LHCN-M2 (cell line): ENCODE measurements at places on chromosomes 6 and 20. TPM values are rescaled to one million over a fixed set of nuclear protein-coding genes. Genes with fewer than 3 reads are reported as not detected.
A peak's percentile ranks its signal among the peaks of the same experiment; 100 is the strongest.

AIF1 gene
- total RNA-seq, result not detected in 2 replicates

RREB1 gene
- total RNA-seq, result 9.9 and 11.5 TPM in 2 replicates

PHACTR1 gene
- 11.0 and 12.0 TPM in 2 replicates for total RNA-seq

CGAS gene
- total RNA-seq, result 15.0 and 16.7 TPM in 2 replicates

ANKRD66 gene
- not detected in 2 replicates for total RNA-seq

C20orf96 gene
- total RNA-seq, result 2.5 and 2.8 TPM in 2 replicates

MAPK13 gene
- 0.63 and 1.0 TPM in 2 replicates for total RNA-seq

SLC26A8 gene
- total RNA-seq, result not detected in 2 replicates

DNA sequence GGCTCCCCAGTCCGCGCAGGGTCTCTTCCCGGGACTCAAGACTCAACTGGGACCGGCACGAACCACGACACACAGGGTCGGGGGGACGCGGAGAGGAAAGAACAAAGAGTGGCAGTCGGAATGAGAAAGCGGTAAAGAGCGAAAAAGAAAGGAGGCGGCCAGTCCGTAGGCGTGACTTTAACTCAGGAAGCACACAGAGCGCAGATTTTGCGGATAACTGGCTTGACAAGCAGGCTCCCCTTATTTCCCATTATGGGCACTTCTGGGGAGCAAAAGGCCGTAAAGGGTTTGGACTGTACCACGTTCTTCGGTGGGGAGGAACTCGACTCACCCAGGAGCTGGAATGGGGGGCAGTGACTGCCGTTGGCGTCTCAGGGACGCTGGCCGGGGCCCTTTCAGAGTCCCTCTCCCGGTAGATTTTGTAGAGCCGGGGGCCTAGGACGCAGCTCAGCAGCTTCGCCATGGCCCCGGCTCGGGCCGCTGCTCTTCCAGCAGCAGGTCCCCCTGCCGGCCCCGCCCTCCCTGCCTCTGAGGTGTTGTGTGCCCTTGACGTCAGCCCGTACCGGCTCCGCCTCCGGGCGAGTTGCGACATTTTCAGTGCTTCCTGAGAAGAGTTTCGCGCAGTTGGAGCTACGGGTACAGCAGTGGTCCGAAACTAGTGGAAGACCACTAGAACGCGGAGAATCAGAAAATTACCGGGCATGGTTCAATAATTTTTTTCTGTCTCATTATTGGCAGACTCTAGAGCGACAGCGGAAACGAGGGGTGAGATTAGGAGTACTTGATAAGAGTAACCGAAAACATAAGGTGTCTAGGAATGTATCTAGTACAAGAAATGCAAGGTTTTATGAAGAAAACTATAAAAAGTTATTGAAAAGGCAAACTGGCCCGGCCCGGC lies at the start of gene ABHD16A:
ABHD16A (minus strand) TSS at position 506 of the 898 bp plus-strand sequence; CDS start at position 463, 43 bp downstream.
- DNase-seq, result peak; percentile 98

DNA sequence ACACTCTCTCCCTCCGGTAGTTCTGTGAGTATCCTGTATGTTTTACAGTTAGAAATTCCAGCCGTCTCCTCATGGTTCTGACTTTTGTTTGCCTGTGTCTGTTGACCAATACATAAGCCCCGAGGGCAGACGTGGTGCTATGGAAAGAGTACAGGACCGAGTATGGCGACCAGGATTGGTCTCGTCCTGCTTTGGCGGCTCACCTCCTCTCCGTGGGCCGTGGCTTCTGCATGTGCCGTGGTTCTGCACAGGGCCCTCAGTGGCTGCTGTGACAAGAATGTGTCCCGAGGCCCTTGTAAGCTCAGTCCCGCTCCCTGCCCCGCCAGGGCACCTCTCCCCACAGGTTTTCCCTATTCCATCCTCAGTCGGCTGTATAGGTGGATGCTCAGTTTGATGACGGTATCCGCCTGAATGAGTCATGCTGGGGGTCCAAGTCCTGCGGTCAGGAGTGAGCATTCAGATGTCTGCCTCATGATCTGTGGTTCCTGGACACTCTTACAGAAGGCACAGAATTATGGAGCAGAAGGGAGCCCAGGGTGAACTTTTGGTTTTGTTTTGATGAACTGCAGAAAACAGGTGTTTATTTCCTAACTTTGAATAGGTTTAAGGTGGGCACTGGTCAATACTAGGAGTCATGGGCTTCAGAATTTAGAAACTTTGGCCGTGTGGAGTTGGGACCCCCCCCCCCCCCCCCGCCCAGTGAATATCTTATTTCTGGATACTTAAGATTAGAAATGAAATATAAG lies 1.2 kb downstream of the ARFGAP1 start:
- peak; percentile 73 for DNase-seq

DNA sequence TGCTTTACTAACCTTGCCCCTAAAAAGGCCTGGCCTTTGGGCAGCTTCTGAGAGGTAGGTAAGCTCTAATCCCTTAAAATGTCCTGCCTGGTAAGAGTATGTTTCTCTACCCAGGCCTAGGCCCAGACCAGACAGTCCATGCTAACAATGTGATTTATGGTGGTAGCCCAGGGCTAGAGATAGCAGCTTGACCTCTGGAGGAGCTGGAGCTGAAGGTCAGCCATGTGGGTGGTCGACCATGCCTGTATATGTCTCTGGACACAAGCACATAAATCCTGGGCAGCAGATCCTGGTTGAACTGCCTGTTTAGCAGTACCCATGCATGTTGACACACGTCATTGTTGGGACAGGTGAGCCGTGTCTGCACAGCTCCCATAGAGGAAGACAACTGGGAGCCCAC lies 62.1 kb upstream of the PHACTR1 start:
- no peak for DNase-seq

- DNase-seq, result peak; percentile 77
Measured at GRCh38 chr6:28943557-28944411, 20.0 kb upstream of the TRIM27 start.

- DNase-seq, result no peak
Measured at GRCh38 chr20:59588236-59588855, 16.0 kb upstream of the PHACTR3 start.

- no peak for DNase-seq
Measured at GRCh38 chr6:77548190-77548589, 84.9 kb upstream of the HTR1B start.

DNA sequence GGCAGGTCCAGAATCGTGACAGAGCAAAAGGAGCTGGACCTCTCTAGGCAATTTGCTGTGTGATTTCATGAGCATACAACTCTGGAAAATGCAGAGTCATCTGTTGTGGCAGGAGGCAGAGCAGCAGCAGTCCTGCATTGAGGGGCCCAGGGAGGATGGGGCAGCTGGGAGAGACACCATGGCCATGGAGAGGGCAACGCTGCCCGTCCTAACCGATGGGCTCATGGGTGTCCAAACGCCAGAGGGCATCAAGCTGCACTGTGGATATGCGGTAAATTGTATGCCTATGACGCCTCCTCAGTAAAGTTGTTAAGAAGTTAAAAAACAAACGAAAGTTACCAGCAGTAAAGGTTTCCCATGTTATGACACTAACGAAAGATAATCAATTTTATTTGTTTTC lies 42.2 kb upstream of the DACT2 start:
- no peak for DNase-seq

GRCh38 chr6:110938171-110938570 lies 20.3 kb upstream of the GTF3C6 start:
- peak; percentile 52 for DNase-seq

- DNase-seq, result peak; percentile 29
Measured at GRCh38 chr20:3679749-3680700, 1.8 kb downstream of the ADAM33 start.

- DNase-seq, result peak; percentile 95
Measured at GRCh38 chr6:105675715-105676397, 273.0 kb upstream of the PREP start.

- no peak for DNase-seq
Measured at GRCh38 chr6:134047673-134048072, 4.8 kb downstream of the SLC2A12 start.

GRCh38 chr6:52663120-52663935 lies 7.6 kb upstream of the TMEM14A start:
- DNase-seq, result peak; percentile 77

GRCh38 chr20:22495172-22495571 lies 89.2 kb downstream of the FOXA2 start:
- DNase-seq, result no peak

DNA sequence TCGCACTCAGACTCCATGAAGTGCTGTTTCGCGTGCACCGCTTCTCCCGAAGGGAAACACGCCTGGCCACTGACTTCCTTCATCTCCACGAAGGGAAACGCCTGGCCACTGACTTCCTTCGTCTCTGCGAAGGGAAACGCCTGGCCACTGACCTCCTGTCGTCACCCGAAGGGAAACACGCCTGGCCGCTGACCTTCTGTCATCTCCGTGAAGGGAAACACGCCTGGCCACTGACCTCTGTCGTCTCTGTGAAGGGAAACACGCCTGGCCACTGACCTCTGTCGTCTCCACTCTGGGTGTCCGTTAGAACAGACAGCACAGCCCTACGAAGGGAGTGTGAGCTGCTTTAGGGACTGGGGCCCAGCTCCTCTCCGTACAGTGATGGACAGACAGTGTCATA lies 17.1 kb upstream of the ADRM1 start:
- DNase-seq, result no peak

DNA sequence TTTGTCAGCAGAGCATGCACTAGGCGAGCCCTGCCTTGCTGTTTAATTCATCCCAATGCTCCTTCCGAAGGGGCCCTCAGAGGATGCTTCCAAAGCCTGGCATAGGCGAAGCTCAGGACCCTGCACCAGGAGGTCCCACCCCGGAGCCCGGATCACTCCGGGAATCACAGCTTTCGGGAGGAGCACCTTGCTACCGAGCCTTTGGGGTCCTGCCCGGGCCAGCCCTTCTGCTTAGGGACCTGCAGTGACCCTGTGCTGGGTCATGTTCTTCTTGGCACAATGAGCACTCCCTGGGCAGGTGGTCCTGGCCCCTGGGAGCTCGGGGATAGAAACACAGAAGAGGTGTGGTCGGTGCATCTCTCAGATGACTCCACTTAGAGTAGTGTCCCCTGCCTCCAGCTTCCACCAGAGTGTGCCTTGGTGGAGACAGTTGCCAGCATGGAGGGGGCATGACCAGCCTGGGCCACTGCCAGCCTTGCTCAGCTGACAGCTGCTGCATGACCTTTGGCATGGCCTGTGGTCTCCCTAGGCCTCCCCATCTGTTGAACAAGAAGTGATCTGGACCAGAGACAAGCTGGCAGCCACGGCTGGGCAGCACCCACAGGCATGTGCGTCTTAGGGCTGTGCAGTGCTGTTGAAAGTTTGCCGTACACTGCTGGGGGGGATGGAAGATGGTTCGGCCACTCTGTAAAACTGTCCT lies 44.7 kb upstream of the SLCO4A1 start:
- DNase-seq, result peak; percentile 74

- DNase-seq, result no peak
Measured at GRCh38 chr20:49184691-49185070, 3.5 kb downstream of the STAU1 start.

DNA sequence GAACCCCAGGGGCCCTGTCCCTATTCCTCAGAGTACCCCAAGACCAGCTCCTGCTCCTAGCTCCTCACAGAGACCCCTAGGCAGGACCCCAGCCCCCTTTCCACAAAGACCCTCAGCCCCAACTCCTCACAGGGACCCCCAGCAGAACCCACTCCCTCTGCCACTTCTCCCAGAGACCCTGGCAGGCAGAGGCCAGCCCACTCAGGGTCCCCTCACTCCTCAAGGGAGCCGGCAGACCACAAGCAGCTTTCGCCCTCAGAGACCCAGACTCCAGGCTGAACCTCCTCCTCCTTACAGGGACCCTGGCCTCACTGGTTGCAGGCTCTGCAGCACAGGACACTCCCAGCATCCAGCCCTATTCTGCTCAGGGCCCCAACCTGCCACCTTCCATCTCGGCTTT lies 575 bp downstream of the SLC44A4 start:
- DNase-seq, result no peak

- peak; percentile 82 for DNase-seq
Measured at GRCh38 chr6:2959909-2960719, 11.3 kb downstream of the SERPINB6 start.

GRCh38 chr6:81929828-81930227 lies 177.3 kb upstream of the TENT5A start:
- DNase-seq, result no peak

GRCh38 chr20:47675190-47676142 lies 109.8 kb downstream of the SULF2 start:
- DNase-seq, result no peak

DNA sequence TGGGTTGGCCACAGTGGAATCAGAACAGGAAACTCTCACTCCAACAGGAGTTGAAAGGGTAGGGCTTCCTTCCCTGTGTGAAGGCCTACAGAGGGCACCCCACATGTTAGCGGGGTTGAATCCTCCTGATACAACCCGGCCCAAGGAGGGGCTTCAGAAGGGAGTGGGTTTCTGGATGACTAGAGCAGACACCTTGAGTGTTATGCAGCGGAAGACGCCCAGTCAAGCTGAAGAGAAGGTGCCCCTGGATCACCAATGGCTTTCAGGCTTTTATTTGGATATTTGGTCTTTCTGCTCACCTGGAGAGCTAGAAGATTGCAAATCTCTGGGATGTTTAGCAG lies 132.8 kb downstream of the PRND start:
- no peak for DNase-seq

DNA sequence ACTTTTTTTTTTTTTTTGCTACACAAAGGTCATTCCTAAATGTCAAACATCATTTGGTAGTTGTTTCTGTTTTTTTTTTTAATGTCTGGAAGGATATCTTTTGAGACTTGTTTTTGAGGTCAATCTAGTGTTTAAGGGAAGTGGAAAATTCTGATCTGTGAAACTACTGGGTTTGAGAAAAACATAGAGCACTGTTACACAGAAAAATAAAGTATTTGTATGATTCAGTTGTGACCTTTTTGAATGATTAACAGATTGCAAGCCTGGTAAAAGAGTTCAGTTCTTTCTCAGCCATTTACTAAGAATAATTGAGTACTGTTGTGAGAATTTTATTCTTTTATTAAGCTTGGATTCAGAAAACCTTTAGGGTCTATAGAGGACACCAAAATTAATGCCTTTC lies 276.7 kb downstream of the ADGRB3 start:
- no peak for DNase-seq

DNA sequence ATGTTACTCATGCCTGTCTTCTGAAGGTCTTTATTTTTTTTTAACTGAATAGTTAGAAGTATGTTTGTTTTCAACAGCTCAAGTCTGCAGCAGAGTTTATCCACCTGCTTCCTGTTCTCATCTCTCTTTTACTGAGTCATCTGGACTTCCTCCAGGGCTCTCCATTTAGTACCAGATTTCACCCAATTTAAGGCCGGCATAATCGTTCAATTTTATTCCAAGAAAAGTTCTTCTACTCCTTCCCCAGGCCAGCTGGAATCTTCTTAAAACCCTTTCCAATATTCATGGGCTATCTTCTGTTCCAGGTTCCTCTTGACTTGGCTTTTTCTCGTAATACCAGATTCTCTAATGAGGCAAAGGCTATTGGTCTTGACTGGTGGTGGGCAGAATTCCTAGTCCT lies 79.0 kb upstream of the LAMA2 start:
- DNase-seq, result peak; percentile 84

DNA sequence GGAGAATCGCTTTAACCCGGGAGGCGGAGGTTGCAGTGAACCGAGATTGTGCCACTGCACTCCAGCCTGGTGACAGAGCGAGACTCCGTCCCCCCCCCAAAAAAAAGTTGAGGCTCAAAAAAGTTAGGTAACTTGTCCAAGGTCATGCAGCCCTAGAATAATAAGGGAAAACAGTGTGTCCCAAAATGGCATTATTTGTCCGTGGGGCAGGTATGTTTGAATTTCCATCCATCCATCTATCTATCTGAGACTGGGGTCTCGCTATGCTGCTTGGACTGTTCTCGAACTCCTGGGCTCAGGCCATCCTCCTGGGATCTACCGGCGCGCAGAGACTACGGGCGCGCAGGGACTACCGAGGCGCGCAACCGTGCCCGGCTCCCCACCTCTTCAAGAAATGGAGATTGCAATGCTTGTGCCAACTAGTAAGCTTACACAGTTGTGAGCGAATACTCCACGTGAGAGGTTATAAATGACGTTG lies 374 bp upstream of the ABCC10 start:
- DNase-seq, result no peak

- DNase-seq, result no peak
Measured at GRCh38 chr6:25022140-25022553, 86.4 kb upstream of the RIPOR2 start.

GRCh38 chr6:168345896-168346754 lies 26.5 kb upstream of the DACT2 start:
- no peak for DNase-seq
